ENCODE measurements at places on chromosomes 1 and 21.

DNA sequence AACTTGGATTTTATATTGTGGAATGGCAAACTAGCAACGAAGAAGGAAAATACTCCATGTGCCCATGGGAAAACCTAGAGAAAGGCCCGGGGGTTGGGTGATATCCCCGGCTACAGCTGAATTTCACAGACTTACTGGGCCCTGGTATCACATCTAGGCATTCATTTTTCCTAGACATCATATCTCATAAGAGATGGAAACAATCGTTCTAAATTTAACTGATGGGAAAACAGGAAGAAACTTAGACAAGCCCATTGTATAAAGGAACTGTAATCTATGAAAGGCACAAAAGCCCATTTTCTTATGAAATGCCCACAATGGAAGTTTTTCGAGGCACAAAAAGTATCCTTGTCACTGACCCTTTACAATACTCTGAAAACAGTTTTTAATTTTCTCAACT is 407.9 kb upstream of the LYPLAL1 start:
- no peak for DNase-seq

DNA sequence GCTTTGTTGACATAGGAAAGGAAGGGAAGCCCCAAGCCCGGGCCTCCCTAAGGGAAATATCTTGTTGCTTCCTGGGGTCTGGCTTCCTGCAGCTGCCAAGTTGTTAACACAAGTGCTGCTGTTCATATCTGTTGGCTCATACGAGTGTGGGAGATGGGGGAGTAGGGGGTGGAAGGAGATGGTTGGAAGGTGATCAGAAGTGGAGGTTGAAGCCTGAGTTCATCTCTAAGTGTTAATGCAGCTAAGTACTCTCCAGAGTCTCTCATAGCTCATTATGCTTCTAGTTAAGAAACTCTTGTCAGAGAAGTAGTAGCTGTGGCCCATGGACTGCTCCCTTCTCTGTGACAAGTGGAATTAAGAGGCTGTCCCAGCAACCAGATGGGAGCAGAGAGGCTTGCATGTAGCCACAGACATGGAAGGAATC is 319.2 kb upstream of the SPAG17 start:
- DNase-seq = no peak

DNA sequence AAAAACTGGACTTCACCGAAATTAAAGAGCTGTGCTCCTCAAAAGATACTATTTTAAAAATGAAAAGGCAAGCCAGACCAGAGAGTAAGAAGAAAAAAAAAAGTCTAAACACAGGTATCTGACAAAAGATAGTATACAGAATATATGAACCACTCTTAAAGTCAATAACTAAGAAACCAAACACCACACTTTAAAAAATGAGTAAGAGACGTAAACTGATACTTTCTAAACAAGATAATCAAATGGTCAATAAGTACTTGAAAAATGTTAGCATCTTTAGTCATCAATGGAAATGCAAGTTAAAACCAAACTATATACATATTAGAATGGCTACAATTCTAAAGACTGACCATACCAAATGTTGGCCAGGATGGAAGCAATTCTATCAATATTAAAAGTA is 77.6 kb downstream of the EVI5 start:
- DNase-seq = no peak

DNA sequence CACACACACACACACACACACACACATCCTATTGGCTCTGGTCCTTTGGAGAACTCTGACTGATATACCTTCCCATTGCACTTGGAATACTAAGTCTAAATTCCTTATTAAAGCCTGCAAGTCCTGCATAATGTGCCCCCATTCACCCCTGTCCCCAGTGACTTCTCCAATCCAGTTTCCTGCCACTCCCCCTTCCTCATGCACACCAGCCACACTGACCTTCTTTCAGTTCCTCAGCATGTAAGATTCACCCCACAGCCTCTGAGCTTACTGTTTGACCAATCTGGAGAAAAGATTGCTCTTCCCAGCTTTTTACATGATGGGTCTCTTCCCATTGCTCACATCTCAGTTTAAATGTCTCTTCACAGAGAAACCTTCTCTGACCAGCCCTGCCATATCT is 146.6 kb downstream of the TBX15 start:
- no peak for DNase-seq

DNA sequence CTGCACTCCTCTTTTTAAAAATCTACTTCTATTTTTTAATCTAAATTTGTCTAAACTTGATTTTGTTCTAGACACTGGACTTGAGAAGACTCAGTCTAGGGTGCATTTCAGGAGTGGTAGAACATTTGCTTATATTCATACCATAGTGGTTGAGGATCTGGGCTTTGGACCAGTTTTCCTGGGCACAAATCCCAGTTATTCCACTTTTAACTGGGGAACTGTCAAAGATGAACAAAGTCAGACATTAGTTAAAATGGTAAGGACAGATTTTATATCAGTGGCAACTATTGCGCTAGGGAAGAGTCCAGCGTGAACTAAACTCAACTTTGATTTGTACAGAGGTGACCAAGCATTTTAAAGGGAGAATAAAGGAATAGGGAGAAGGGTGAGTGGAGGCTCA is 102.4 kb downstream of the FMN2 start:
- DNase-seq = no peak

- peak; percentile 76 for DNase-seq
These were observed 2.8 kb upstream of the IGSF8 start for GRCh38 chr1:160101037-160101716.

DNA sequence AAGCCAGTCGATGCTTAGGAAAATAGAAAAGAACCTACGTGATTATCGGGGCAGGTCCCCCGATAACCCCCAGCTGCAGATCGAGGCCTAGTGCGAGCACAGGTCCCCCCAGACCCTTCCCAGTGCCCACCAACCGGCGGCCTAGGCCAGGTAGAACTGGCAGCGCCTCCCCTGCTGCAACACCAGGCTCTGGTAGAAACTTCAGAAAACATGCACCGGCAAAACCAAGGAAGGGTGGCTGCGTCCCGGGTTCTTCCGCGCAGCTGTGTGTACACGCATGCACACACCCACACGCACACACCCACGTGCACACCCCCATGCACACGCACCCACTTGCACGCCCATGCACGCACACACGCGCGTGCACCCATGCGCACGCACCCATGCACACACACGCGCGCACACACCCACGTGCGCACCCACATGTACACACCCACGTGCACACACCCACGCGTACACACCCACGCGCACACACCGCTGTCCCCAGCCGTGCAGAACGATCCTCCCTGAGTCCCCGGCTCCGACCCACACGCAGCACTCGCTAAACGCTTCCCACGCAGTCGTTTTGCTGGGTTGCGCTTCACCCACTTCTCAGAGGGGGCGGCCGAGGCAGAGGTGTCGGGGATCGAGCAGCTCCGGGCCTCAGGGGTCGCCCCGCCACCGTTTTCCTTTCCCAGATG is 5.2 kb downstream of the TSPEAR start:
- no peak for DNase-seq

GRCh38 chr1:247769603-247770002 is 9.2 kb upstream of the OR1C1 start:
- DNase-seq = no peak

GRCh38 chr1:147585640-147586383 is 44.5 kb downstream of the BCL9 start:
- DNase-seq = no peak

- DNase-seq = no peak
These were observed 28.7 kb downstream of the RPRD2 start for GRCh38 chr1:150392627-150393026.

- no peak for DNase-seq
These were observed 167.4 kb downstream of the TNFSF18 start for GRCh38 chr1:172883387-172883791.

DNA sequence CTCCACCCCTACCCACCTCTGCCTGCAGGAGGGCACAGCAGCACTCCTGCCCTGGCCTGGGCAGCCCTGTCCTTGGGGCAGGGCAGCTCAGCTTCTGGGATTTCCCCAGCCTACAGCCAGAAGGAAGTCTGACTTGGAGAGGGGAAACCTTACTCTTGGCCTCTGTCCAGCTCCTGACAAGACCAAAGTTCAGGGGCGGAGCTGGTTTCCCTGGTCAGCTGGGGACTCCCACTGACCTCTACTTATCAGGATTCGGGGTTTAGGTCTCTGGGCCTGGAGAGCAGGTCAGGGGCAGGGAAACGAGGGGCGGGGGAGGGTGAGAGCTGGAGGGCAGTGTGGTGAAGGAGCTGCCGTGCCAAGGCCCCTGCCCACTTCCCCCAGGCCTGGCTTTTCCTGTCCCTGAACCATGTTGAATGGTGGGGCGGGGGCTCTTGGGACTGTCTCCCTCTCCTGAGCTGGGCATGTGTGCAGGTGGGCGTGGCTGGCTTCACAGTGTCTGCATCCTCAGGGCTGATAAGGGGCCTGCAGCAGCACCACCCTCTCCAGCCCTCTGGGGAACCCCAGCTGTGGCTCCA is 16.8 kb upstream of the ETV3 start:
- no peak for DNase-seq

- DNase-seq = no peak
These were observed 95.5 kb downstream of the SDCCAG8 start for GRCh38 chr1:243351337-243351736.

- no peak for DNase-seq
These were observed 60.9 kb downstream of the TNN start for GRCh38 chr1:175128523-175128922.

- DNase-seq = no peak
These were observed 4.7 kb upstream of the ABCB10 start for GRCh38 chr1:229563241-229563640.

DNA sequence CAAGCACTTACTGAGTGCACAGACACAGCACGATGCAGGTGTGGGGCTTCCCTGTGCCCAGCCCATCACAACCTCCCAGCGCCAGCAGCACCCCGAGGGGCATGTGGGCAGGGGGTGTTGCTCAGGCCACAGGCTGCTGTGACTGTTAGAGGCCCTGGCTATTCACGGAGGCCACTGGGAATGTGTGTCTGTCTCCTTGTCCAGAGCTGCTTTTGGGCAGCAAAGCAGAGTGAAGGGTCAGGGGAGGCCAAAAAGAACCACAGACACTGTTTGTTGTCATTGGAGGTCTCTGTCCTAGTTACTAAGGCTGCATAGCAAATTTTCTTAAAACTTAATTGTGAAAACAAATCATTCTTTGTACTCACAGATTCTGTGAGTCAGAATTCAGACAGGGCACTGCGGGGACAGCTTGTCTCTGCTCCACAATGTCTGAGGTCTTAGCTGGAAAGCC is 49.6 kb downstream of the TNFRSF8 start:
- DNase-seq = no peak

DNA sequence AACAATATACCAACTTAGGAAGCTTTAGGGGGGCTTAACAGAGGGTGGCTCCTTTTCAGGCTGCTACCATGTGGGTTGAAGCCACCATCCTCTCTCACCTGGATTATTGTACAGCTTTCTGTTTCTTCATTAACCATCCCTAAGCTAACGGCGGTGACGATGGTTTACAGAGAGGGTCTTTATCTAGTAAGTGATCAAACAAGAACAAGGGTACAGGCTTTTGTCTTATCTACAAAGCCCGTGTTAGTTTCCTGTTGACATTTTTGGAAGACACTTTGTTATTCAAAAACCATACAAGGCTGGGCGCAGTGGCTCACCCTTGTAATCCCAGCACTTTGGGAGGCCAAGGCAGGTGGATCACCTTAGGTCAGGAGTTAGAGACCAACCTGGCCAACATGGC is 20.4 kb downstream of the SLC25A33 start:
- no peak for DNase-seq

- no peak for DNase-seq
These were observed 431.3 kb downstream of the MRPL39 start for GRCh38 chr21:25175938-25176337.

DNA sequence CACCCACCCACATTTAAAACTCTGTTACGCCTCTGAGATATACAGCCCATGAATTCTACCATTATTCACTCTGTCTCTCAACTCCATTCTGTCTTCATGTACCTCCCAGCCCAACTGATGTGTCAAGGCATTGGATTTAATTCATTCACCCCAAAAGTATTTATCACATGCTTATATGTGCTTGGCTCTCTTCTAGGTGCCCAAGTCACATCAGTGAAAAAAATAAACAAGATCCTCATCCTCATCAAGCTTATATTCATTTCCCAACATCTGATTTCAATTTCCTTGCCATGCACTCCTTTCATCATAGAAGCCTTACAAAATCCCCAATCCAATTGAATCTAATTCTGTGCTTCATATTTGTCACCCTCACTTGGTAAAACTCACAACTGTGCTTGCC is 967.6 kb downstream of the LTN1 start:
- no peak for DNase-seq

DNA sequence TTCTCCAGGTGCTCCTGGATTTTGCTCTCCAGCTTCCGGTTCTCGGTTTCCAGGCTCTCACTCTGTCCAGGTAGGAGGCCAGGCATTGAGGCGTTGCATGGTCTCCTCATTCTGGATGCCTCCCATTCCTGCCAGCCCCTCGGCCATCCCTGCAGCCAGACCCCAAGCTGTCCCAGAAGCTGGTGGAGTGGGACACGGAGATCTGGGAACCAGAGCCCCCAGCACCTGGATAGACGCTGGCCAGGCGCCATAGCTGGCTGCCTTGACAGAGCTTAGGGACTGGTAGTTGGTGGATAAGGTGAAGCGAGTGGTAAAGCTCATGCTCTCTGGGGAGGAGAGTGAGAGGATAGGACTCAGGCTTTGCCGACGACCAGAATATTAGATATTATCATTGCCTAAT is 29.6 kb downstream of the RAP1A start:
- DNase-seq = no peak

- no peak for DNase-seq
These were observed 13.4 kb downstream of the DRAXIN start for GRCh38 chr1:11704691-11705475.

- DNase-seq = no peak
These were observed 26.3 kb downstream of the PER3 start for GRCh38 chr1:7810395-7810794.

DNA sequence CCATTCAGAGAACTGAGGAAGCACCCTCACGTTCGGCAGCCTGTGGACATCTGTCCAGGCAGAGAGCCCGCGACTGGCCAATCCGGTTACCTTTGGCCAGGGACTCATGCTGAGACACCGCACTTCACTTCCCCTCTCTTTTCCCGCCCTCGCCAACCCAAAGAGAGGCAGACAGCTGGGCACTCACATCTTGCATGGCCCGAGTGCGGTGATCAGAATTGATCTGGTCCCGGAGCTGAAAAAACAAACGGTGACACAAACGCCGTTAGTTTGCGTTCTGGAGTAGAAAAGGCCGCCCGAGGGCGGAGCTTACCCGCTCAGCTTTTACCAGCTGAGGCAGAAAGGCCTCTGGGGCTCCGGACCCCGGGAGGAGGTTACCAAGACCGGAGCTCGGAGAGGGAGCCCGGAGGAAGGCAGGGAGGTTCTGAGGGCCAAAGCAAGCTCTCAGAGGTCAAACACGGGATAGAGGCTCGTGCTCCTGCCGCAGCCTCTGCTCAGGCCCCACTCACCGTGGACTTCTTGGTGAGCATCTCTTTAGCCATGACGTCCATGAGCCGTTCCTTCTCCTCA is 376 bp downstream of the SF3A3 start:
- DNase-seq = peak; percentile 66

DNA sequence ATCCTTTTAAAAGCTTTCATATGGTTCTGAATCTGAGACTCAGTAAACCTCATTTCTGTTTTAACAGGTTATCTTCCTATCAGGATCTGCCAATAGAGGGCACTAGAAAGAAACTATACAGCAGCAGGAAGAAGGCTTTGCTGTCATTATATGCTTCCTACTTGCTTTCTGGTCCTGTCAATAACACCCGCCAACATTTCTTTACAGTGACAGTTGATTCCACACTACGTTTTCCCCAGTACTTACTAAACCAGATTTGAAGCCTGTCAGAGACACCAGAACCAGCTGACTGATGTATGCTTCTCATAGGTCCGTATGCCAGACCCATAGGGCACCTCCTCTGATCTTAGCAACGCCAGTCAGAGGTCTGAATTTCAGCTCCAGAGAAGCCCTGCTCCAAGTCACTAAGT is 341.0 kb upstream of the NEGR1 start:
- DNase-seq = peak; percentile 76
